ENCODE measurements at places on chromosomes 7 and 10.

- peak; percentile 62 for DNase-seq
Measured at GRCh38 chr7:24576171-24577025, 3.1 kb downstream of the PALS2 start.

GRCh38 chr10:52455098-52455497 lies 141.0 kb downstream of the DKK1 start:
- DNase-seq = no peak

DNA sequence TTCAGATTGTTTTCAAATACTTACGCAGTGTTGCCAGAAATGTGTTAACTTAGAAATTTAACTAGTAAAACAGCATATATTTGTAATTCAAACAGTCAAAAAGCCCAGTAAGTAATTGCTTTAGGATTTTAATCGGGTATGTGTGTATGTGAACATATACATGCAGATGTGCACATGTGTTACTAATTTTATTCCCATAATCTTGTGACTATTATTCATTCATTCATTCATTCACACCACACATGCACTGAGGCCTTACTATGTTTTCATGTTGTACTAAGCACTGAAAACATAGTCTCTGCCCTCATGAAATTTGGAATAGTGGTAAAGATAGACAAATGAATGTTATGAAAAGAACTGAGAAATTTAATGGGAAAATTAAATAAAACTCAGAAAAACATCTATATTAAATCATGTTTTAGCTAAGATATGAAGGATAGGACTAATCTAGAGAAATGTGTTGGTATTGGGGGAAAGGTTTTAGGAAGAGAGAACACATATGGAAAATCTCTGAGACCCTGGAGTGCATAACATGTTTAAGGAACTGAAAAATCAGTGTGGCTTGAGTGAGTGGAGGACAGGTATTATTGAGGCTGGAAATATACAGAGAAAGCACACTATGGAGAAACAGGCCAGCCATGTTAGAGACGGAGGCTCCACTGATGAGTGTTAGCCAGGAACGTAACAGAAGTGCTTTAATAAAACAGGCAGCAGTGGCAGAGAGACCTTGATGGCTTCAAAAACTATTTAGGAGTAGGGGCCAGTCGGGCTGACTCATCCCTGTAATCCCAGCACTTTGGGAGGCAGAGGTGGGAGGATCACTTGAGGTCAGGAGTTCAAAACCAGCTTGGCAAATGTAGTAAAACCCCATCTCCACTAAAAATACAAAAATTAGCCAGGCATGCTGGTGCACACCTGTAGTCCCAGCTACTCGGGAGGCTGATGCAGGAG lies 80.3 kb downstream of the HDAC9 start:
- DNase-seq = no peak

DNA sequence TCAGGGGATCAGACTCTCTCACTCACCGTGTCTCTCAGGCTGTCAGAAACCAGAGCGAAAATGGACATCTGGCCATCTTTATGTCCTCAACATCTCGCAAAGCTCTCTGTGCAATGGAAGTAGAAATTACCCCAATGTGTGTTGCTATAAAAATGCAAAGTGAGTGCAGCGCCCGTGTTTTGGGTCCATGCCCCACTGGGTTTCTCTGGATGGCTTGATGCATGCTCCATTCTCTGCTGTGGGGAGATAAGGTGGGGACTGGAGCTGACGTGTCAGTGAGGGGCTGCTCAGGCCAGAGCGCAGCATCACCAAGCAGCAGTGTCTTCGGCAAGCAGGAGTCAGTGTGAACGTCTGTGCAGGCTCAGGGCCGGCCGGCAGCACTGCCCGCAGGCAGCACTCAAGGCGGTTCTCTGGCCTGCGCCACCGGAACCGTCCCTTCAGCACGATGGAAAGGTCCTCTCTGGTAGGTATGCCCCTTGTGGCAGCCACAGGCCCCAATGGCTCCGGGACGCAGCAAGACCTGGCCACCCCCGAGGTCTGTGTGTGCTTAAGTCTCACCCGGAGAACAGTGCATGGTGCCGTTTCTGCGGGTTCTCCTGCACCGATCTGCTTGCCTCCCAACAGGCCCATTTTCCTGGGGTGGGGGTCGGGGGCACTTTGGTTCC lies 30.2 kb downstream of the WDR86 start:
- no peak for DNase-seq

- DNase-seq = no peak
Measured at GRCh38 chr7:21757537-21758282, 188.0 kb downstream of the CDCA7L start.

DNA sequence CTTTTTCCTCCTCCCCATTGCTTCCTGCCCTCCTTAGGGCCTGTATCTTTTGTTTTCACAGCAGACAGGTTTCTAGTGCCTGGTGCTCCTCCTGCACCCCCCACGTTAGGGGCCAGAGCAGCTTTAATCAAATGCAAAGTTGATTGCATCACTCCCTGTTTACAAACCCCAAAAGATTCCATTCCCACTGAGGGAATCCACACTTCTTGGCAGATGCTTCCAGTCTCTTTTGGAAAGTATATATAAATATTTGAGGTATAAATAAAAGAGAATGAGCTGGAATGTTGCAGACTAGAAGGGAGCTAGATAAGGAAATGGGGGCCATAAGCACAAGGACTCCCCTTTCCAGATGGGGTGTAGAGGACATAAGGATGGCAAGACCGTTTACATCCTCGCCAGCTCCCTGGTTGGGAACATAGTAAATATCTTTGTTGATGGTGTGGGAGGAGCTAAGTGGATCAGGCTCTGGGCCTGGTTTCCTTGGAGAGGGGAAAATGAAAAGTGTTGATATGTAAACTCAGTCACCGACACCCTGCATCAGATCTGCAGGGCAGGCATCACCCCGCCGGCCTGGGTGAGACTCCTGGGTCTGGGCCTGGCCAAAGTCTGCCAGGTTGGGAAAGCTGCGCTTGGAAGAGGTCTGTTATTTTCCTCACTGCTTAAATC lies 6.2 kb downstream of the RARRES2 start:
- no peak for DNase-seq

- DNase-seq = peak; percentile 4
Measured at GRCh38 chr10:28179006-28179742, 123.7 kb downstream of the MPP7 start.

- DNase-seq = no peak
Measured at GRCh38 chr10:119370972-119371703, 163.8 kb downstream of the GRK5 start.

DNA sequence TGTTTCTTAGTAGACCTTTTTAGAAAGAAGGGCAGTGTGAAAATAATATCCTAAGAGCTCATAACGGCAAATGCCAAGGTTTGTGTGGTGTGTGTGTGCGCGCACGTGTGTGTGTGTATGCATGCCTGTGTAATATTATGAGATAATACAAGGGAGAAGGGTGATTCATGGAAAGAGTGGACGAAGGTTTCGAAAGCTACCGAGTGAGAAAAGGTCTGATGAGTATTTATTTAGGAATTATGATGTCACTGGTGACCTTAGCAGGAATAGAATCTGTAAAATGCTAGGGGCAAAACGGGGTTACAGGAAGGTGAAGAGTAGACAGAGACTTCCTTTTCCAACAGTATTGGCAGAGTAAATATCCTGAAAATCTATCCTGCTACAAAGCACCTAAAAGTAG lies 107.3 kb downstream of the AHR start:
- DNase-seq = no peak

GRCh38 chr7:26102176-26102575 lies 49.8 kb upstream of the NFE2L3 start:
- DNase-seq = no peak

DNA sequence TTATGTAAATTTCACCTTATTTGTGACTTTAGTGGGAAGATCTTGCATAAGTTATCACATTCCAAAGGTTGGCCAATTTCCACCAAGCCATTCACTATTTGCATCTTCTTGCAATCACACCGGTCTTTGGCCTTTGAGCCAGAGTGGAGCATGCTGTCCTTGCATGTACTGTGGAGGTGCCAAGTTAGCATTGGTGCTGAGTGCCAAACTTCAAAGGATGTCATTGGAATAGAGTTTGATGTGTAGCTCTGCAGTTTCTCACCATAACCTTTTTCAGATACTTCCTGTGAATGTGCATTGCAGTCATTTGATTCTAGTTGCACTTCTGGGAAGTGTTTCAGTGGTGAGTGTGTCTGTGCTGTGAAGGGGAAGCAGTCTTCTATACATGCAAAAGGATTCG lies 620.6 kb downstream of the SUGCT start:
- no peak for DNase-seq

DNA sequence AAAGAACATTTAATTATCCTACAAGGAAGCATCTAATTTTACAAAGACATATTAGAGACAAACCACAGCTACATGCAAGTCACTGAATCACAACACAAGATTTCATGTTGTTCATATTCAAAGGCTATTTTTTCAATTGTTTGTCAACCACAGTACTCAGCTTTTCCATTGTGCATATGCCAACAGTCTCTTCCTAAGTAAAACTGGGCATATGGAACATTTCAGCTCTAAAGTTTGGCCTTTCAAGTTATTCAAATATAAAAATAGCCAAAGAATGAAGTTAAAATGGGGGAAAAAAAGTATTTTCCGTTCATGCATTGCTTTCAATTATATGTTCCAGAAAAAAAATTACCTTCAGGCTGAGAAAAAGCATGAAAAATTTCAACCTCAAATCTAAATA lies 537.9 kb downstream of the PLXDC2 start:
- no peak for DNase-seq

DNA sequence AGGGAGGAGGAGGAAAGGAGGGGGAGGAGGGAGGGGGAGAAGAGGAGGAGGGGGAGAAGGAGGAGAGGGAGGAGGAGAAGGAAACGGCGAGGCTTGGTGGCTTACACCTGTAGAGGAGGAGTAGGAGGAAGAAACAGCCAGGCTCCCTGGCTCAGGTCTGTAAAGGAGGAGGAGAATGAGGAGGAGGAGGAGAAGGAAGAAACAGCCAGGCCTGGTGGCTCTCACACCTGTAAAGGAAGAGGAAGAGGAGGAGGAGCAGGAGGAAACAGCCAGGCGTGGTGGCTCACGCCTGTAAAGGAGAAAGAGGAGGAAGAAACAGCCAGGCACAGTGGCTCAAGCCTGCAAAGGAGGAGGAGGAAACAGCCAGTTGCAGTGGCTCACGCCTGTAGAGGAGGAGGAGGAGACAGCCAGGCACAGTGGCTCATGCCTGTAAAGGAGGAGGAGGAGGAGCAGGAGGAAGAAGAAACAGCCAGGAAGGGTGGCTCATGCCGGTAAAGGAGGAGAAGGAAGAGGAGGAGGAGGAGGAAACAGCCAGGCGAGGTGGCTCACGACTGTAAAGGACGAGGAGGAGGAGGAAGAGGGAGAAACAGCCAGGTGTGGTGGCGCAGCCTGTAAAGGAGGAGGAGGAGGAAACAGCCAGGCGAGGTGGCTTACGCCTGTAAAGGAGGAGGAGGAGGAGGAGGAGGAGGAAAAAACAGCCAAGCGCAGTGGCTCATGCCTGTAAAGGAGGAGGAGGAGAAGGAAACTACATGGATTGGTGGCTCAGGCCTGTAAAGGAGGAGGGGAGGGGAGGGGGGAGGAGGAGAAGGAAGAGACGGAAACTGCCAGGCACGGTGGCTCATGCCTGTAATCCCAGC lies 14.9 kb upstream of the CRCP start:
- no peak for DNase-seq

GRCh38 chr10:72407927-72408600 lies 53.3 kb upstream of the DNAJB12 start:
- DNase-seq = no peak

GRCh38 chr7:126303926-126304325 lies 948.8 kb downstream of the GRM8 start:
- DNase-seq = no peak

GRCh38 chr7:116408166-116408565 lies 91.4 kb upstream of the CAV2 start:
- no peak for DNase-seq

DNA sequence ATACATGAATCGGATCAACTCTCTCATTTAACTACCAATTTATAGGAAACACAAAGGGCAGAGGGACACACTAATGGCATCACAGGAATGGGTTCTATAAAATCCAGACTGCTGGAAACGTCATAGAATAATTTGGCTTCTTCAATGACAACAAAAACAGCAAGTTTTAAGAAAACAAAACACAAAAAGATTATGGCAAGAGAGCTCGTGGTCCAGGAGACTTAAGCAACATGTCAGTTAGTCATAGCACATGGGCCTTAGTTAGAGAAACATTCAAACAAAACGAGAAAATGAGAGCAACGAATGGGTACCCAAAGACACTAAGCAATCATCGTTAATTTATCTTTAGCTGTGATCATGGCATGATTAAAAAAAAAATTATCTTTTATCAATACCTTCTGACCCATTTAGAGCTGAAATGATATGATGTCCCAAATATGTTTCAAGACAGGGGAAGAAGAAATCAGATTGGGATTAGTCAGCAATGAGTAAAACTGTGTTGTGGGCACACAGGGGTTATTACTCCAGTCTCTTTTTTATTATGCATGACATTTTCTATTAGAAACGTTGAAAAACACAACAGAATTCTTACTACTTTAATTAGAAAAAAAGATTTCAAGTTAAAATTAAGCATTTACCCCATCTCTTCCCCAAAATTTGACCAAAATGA lies 28.3 kb downstream of the NCAPG2 start:
- DNase-seq = no peak

DNA sequence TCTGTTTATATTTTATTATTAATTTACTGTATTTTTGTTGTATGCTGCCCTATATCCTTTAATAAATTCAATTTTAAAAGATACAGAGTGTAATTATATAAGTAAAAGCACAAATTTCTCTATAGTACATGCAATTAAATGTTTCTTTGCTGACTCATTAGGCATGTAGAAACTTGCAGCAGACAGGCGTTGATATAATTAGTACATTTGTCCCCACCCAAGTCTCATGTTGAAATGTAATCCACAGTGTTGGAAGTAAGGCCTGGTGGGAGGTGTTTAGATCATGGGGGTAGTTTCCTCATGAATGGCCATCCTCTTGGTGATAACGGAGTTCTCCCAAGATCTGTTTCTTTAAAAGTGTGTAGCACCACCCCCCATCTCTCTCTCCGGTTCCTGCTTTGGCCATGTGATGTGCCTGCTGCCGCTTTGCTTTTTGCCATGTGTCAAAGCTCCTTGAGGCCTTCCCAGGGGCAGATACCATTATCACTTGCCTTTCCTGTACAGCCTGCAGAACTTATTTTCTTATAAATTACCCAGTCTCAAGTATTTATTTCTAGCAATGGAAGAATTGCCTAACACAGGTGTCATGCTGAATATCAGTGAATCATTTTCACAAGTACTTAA lies 63.7 kb downstream of the TSPAN12 start:
- no peak for DNase-seq

- no peak for DNase-seq
Measured at GRCh38 chr10:109202111-109202510, 721.2 kb downstream of the XPNPEP1 start.

GRCh38 chr10:130341356-130341755 lies 205.2 kb downstream of the GLRX3 start:
- no peak for DNase-seq

DNA sequence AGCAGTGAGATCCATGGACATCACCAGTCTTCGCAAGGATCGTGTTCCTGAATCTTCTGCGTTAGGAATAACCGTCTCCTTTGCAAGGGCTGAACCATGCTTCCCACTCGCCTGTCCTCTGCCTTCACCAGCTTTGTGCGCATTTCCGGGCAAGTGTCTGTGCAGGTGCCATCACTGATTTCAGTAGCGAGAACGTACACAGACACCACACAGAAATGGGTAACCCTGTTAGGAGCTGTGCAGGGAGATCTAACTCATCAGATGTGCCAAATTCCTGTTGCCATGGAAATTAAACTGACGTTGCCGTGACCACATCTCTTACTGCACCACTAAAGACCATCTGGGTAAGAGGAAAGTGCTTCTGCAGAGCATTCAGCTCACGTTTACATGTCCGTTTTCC lies 146.3 kb downstream of the DIP2C start:
- DNase-seq = no peak
